ENCODE measurements at places on chromosomes 12 and 14. TPM values are rescaled to one million over a fixed set of nuclear protein-coding genes. Genes with fewer than 3 reads are reported as not detected.

MAP1LC3B2 gene
- 2.9 TPM for total RNA-seq

TMEM132C gene
- total RNA-seq = not detected

SIX1 gene
- total RNA-seq = 1.3 TPM

ENDOU gene
- total RNA-seq = not detected

DPPA3 gene
- not detected for total RNA-seq

Measured in mammary epithelial cell (primary cell).